ENCODE measurements at places on chromosomes 1 and 21.

DNA sequence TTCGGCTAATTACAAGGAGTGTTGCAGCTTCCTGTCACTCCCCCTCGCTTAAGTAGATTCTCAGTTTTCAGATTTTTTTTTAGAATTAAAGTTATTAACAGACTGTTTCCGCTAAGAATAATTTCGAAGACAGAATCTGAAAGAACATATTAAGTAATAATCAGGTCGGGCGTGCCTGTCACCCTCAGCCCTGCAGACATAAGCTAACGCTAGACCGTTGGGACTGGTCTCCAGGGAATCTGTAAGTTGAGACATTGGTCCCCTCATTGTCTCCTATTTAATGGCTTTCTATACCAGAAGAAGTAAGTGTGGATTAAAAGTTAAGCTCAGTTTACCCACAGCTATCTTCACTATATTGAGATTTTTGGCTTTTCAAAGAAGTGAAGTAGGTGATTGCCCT lies 14.5 kb downstream of the NMNAT1 start:
- no peak for DNase-seq

- no peak for DNase-seq
Observed at GRCh38 chr1:231160895-231161666, 777 bp upstream of the TRIM67 start.

- no peak for DNase-seq
Observed at GRCh38 chr1:160291248-160292220, 6.6 kb upstream of the PEX19 start.

DNA sequence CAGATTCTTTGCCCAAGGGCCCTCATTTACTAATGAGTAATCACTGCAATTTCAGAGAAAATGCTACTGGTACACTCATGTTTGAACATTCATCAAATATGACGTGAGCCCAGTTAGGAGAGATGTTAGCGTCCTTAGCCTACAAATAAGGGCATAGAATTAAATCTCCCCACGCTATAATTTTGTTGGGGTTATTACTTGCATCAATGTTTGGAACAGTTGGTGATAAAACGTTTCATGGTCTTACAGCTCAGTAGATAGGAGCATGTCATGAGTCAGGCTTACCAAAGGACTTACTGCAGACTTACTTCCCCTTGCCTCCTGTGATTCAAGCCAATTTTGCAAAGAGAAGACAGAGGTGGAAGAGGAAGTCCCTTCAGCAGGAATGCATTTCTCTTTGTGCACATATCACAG lies 304.0 kb downstream of the KIF26B start:
- DNase-seq = no peak

DNA sequence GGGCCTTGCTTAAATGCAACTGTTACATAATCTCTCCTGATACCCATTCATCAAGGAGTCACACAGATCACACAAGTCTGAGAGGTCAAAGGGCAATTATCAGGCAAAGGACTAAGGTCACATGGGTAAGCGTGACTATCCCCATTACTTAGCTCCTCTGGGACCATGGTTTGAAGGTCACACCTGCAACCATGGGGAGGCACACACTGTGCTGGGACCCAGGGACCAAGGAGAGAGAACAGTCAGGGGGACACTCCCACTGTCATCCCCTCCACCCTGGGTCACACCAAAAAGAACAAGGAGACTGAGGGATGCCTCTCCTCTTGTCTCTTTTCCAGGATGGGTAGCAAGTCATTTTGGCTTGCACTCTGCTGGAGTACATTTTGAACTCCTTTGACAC lies 30.9 kb upstream of the CTBS start:
- DNase-seq = no peak

DNA sequence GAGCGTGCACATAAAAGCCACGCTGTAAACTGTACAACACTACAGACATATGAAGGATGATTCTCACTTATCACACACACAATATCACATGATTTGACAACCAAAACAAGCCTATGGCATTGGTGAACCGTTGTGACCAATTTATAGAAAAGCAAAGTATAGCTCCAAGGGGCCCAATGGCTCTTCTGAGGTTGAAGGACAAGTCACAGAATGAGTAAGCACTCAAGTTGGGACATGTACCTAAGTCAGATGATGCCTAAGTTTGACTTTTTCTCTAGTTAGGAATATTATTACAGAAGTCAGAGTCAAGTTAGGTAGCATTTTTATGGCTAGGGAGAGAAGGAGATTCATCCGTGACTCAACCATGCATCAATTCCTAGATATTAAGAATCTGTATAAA lies 45.7 kb downstream of the PLPP3 start:
- no peak for DNase-seq

DNA sequence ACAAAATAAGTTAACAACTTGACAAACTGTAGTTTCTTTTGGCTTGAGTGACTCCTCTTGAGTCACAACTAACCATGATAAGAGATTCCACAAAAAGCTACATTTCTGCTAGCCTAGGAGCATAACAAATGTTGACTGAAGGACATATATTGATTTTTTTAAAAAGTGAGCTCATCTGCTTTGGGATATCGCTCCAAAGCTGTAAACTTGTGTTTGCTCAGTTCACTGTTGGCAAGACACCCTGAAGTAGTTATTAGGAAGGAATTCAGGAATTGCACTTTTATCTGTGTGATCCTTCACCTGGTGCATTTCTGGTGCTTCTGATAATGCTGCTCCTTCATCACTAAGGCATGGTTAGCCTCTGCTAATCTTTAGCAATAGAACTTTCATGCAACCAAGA lies 23.7 kb downstream of the RWDD3 start:
- no peak for DNase-seq

DNA sequence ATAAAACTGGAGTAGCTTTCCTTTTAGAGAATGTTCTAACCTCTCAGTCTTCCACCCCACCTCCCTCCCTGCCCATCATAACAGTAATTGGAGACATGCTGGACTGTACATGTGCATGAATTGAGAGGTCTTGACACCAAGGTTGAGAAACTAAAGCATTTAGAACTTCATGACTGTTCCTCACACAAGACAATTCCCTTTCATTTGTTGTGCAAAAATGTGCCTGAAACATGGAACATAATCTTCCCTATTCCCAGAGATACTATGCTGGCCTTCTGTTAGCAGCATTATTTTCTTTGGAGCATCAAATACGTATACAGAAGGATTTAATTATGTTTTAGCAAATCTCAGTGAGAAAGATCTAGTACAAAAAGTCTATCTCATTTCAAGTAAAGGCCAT lies 97.5 kb upstream of the KCNE2 start:
- no peak for DNase-seq

- DNase-seq = no peak
Observed at GRCh38 chr1:150560011-150560438, 10.8 kb downstream of the ADAMTSL4 start.

GRCh38 chr1:200866521-200866920 lies 6.3 kb upstream of the GPR25 start:
- DNase-seq = no peak

DNA sequence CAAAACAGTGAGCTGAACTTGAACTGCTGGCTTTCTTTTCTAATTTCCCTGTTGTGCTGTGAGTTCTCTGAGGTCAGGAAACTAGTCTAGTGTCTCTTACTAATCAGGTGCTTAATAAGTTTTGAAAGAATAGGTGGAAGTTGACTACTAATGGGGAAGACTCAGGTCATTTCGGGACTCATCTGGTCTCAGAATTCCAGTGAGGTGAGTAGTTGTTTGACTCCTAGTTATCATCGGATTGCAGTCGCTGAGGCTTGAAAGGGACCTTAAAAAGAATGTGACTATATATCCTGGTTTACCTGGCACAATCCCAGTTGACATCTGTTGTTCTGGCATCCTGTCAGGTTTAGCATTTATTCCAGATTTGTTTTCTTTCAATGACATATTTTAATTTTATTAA lies 81.4 kb upstream of the SPAG17 start:
- no peak for DNase-seq

DNA sequence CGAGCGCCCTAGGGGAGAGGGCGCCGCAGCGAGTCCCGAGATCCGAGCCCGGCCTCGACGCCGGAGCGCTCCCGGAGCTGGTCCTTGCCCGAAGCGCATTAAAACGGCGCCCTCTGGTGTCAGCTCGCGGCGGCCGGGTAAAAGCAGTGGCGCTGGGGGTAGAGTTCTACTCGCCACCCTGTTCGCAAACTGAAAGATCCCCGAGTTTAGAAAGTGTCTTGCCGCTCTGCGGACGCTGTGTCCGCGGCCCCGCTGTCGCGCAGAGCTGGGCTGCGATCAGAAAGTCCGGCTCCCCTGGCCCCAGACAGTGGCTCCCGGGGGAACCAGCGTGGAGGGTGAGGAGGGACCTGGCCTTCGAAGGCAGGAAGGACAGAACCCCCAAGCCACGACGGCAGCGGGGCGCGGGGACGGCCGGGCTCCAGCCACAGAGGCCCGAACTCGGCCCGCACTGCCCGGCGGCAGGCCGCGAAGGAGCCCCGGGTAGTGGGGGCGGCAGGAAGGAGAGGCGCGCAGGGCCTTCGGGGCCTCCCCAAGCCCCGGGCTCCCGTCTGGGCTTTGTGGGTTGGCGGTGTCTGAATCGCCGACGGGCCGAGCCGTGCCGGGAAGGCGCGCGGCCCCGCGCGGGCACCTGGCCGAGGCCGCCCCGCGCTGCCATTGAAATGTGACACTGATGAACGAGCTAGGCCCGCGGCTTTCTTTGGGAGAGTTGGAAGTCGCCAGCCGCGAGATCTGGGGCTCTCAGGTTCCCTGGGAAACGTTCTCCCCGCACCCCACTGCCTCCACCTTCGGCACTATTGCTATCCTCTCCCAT lies 39.1 kb upstream of the NFIA start:
- DNase-seq = no peak

DNA sequence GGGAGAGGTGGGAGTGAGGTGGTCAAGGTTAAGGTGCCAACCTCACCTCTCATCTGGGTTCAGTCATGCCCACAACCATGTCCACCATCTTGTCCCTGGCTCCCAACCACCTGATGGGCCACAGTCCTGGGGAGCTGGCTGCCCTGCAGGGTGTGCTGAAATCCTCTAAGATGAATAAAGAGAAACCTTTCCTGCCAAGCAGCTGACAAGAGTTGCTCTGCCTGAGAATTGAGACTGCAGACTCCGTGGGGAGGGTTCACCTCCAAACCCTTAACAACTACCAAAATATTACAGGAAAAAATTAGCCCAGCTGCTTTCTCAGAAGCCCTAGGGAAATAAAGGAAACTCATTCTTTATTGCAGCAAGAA lies 15.2 kb upstream of the FGR start:
- no peak for DNase-seq

- DNase-seq = no peak
Observed at GRCh38 chr1:156493154-156493631, 7.4 kb downstream of the MEF2D start.

DNA sequence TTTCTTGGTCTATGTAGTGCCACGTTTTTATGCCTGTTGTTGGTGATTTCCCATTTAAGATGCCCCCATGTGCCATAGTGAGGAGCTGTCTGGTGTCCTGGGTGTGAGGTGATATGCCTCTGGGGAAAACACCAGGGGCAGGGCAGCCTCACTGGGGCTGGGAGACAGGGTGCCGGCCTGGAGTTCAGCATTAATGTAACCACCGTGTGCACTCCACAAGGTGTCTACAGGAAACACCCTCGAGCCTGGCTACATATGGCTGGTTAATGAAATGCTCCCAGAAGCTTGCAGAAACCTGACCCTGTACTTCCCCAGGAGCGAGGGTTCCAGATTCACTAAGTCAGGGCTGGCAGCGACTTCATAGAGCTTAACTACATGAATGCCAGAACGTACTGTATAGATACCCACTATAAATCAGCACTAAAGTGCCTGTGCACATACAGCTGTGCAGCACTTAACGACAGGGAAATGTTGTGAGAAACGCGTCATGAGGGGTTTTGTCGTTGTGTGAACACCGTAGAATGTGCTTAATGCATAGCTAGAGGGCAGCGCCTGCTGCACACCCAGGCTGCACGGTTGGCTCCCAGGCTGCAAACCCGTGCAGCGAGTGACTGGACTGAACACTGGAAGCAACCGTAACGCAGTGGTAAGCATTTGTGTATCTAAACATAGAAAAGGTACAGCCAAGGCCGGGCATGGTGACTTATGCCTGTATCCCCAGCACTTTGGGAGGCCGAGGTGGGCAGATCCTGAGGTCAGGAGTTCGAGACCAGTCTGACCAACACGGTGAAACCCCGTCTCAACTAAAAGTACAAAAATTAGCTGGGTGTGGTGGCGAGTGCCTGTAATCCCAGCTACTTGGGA lies 10.4 kb downstream of the TFF2 start:
- DNase-seq = no peak

- no peak for DNase-seq
Observed at GRCh38 chr1:221397141-221397540, 344.7 kb downstream of the DUSP10 start.

DNA sequence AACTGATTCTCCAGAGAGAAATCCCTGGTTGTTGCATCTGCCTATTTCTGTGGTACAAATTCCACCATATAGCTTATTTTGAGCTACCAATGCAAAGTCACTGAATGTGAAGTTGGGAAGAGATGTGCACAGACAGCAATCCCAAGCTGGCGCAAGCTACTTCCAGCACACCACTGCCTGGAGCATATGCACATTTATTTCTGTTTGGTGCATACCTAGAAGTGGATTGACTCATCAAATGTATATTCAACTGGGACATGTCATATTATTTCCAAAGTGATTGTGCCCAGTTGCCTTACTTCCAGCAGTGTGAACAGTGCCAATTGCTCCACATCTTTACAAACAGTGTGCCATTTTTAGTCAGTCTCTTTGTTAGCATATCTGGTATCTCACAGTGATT lies 58.2 kb upstream of the PLD5 start:
- no peak for DNase-seq

All from esophagus squamous epithelium (tissue), 5 donors.